Fibroblast of gingiva (primary cell): ENCODE measurements at places on chromosomes 5 and 9.

- no peak for DNase-seq
Measured at GRCh38 chr9:125110464-125110863, 32.9 kb downstream of the SCAI start.

DNA sequence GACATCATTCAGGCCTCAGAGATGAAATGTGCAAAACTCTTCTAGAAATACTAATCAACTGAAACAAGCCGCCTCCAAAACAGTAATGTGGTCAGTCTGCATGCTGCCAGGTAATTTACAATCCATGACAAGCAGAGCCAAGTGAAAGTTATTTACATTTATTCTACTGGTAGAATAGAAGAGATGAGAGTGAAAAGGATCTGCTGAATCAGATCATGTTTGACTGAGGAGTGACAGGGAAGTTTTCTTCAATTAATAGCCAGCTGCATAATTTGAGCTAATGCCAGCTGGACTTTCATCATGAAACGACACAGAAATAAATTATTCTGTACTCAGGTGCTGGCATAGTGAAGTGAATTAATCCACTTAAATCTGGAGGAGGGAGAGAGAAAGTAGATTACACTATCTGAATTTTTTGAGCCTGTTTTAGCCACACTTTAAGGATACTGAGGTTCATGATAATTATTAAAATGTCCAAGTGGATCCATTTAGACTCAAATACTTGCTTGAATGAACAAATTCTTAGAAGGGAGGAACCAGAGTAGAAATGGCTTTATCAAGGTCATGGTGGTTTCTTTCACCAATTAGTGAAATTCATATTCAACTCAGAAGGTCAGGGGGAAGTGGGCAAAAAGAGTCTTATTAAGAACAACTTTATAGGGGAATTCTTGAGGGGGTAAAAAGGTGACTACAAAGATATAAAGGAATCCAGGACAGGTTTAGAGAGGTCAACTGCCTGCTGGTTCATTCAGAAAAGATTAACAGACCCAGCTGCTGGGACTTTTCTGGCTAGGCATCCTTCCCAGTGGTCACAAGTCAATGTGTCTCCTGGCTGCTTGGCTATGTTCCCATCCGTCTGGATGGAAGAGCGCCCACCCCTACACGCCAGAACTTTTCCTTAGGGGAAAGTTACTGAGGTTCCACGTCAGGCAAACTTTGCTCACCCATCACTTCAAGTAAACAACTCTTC is 350.4 kb downstream of the PDE4D start:
- peak; percentile 59 for DNase-seq

DNA sequence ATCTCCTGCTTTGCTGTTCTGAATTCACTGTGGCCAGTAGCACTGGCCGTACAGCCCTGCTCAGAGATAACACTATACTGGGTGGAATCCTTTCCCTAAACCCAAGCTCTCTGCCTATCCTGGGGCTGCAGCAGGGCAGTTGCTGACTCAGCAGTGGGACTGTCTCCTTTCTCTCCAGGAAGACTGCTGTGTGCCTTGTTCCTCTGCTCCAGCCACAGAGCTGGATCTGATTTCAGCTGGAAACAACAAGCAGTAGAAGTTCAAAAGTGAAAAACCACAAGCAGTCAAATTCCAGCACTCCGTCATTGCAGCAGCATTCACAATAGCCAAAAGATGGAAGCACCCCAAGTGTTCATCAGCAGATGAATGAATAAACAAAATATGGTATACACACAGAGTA is 105.0 kb downstream of the FBXL7 start:
- DNase-seq = peak; percentile 73

DNA sequence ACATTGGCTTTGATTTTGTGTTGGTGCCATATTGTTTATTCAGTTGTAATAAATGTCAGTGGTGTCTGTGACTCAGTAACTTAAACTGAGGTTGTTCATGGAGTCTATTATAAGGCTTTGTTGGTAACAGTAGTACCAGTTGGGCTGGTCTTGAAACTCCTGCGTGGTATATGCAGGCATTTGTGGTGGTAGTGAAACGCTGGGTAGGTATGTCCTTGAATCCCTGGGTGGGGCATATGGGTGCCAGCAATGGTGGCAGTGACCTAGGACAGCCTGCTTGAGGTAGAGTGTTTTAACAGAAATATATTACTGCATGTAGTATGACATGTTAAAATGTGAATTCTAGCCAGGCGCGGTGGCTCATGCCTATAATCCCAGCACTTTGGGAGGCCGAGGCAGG is 1058.5 kb upstream of the SEMA6A start:
- no peak for DNase-seq

DNA sequence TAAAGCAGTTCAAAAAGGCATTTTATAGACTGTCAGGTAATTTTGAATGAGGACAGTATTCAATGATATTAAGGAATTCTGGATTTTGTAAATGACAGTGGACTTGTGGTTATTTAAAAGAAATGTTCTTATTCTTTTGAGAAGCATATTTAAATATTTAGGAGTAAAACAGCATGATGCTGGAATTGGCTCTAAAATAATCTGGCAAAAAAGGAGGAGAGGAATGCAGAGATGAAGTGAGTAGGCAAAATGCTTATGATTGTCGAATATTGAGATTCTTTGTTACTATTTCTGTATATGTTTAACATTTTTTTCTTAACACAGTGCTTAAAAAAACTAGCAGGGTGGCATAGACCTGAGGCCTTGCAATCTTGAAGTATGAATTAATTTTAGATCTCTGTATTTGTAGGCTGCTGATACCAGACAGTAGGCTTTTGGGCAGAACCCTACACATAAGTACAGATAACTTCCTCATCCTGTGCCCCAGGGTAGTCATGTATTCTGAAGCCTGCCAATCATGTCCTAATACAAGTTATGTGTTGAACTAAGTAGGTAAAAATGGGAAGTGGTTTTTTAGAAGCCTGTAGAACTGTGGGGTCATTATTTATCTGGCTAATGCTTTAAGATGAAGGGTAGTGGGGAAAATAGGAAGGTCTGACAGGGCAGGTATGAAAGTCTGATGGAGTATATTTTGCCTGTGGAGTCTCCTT is 9.4 kb downstream of the CD180 start:
- DNase-seq = no peak

DNA sequence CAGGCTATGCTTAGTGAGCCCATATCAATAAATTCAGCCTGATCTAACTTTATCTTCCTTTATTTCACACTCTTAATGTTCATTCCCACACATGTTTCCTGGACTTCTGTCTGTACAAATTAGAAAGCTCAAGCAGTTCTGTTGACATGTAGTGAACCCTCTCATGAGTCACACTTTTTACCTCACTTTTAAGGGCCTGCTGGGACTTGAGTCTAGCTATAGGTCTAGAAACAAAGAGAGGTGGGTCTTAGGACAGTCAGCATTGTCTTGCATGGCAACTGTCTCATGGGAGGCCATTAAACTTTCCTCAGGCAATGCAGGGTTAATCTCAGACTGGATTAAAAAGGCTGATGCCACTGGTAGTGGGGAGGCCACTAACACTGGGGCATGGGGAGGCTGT is 8.6 kb upstream of the CCNH start:
- no peak for DNase-seq
